Upper lobe of right lung (tissue), 1 donor: ENCODE measurements at places on chromosomes 7 and 10. TPM values are rescaled to one million over a fixed set of nuclear protein-coding genes. Genes with fewer than 3 reads are reported as not detected.

DNA sequence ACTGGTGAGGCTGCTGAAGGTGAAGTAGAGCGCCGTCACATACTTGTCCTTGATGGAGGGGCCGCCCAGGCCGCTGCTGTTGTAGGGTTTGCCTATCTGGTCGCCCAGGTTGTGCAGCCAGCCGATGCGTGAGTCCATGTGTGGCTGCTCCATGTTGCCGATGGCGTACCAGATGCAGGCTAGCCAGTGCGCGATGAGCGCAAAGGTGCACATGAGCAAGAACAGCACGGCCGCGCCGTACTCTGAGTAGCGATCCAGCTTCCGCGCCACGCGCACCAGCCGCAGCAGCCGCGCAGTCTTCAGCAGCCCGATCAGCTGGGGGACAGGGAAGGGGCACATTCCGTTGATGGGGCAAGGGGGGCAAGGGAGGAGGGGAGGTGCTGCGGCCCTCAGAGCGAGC lies 26.6 kb downstream of the KCNH2 start:
- peak; percentile 56 for DNase-seq

- no peak for DNase-seq
Observed at GRCh38 chr7:90625051-90625450, 28.9 kb downstream of the CDK14 start.

Gene NXPH1
- not detected for total RNA-seq

Gene FXYD4
- 1.1 TPM for total RNA-seq

GRCh38 chr10:7300384-7300971 lies 110.4 kb downstream of the SFMBT2 start:
- DNase-seq: no peak

DNA sequence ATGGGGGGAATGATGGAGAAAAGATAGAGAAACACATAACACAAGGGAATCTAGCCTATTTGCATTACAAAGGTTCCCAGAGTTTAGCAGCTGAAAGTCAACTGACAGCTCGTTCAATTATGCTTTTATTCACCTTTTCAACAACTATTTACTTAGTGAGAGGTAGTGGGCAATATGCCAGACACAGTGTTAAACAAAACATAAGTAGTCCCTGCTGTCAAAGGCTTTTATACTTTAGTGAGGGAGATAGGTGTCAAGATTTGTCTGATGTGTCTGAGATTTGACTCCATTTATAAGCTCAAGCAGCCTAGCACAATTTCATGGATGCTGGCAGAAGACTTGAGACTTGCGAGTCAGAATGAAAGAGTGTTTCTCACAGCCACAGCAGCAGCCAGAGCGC lies 549.0 kb upstream of the VSTM2A start:
- DNase-seq: no peak

DNA sequence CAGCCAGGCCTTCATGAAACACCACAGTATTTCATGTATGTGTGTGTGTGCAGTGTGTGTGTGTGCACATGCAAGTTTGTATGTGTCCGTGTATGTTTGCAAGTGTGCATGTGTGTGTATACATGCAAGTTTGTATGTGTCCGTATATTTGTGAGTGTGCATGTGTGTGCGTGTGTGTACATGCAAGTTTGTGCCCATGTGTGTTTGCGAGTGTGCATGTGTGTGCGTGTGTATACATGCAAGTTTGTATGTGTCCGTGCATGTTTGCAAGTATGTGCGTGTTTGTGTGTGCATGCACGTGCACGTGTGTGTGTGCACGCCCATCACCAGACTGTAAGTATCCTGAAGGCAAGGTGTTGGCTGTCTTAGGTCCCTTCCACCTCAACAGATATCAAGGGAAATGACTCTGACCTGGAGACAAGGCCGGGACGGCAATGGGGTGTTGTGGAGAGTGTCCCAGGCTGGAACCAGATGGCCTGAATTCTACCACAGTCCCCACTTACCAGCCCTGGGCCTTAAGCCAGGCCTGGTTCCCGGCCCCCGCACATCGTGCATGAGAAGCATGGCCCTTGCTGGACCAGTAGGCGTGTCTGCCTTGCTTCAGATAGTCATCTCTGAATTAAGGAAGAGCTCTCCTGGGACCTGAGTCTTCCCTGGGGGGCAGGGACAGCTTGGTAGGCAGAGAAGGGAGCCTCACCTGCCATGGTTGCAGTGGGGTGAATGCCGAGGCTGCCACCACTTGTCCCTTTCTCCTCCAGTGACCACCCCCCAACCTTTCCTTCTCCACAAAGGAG lies 140.0 kb downstream of the GRK5 start:
- DNase-seq: peak; percentile 38

DNA sequence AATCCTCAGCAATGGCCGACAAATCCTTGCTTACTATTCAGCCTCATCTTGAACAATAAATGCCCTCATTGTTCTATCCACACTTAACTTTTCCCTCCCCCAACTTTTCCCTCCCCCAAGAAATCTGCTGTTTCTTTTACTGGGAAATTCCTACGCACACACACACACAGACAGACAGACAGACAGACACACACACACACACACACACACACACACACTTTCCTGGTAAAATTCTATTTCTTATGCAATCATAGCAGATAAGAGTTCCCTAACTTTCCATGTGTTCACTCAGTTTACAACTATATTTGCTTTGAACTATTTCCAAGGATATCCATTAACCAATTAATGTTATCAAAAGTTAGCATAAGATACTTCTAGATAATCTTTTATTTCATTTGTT lies 52.9 kb downstream of the RELN start:
- DNase-seq: no peak

- no peak for DNase-seq
Observed at GRCh38 chr10:129896136-129896859, 67.8 kb downstream of the EBF3 start.

Gene ASB4
- total RNA-seq: 0.49 TPM

Gene CDK5
- total RNA-seq: 10.4 TPM

DNA sequence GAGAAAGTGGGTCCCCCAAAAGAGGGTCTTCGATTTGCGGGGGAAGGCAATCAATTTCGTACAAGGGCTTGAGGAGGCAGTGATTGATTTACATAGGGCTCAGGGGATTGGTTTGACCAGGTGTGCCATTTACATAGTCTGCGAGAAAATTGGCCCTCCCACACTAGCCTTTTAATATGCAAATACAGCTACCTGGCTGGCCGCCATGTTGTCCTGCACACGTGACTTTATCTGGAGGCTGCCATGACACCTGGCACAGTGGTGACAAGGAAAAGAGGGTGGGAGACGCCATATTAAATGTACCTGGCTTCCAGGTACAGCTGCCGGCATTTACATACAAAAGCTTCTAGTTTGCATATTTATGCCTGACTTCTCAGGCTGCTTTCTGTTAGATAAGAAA lies 1577.2 kb upstream of the LRRTM3 start:
- DNase-seq: no peak

GRCh38 chr7:82158327-82158726 lies 285.2 kb downstream of the CACNA2D1 start:
- no peak for DNase-seq

GRCh38 chr7:20307119-20307518 lies 23.6 kb upstream of the ITGB8 start:
- no peak for DNase-seq

- DNase-seq: no peak
Observed at GRCh38 chr10:96448558-96448957, 65.2 kb downstream of the TLL2 start.

Gene BAMBI
- total RNA-seq: 12.9 TPM

- no peak for DNase-seq
Observed at GRCh38 chr7:134165252-134165651, 38.1 kb downstream of the LRGUK start.

Gene ATRNL1
- 0.93 TPM for total RNA-seq

GRCh38 chr10:122142641-122143237 lies 128.4 kb upstream of the BTBD16 start:
- DNase-seq: no peak

- no peak for DNase-seq
Observed at GRCh38 chr7:90455163-90456030, 14.0 kb upstream of the PTTG1IP2 start.

DNA sequence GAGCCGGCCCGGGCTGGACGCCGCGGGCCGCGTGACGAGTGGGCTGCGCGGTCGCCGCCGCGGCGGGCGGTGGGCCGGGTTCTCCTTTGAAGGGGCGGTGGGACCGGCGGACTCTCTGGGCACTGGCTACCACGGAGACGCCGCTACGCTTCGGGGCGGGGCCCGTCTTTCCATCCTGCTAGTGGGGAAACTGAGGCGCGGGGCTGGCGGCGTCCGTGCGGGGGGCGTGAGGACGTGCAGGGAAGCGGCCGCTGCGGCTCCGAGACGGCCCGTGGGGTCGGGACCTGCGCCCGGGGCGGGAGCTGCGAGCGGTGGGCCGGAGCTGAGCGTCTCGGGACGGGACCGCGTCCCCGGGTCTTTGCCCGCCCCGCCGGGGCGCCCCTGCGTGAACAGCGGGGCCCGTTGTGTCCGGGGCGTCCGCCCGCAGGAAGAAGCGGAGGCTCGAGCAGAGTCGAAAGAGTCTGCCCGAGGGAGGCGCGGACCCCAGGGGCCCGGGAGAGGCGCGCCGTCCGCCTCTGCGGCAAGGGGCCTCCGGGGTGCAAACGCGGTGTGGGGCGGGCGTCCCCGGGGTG lies 548 bp upstream of the BNIP3 start:
- no peak for DNase-seq

DNA sequence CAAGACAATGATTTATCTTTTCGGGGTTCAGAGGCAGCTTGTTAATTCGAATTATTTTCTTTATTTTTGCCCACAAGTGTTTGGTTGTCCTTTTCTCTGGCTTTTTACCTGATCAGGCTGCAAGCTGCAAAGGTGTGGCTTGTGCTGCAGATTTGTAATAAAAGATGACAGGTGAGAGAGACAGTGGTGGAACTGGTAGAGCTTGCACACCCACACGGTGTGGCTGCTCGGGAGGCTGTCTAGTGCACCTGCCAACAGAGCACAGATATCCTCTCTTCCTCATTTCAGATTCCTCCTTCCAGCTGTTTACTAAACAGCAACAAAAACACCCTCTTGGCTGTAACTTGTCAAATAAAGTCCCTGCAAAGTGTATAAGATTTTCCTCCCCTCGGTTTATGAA lies 9.2 kb downstream of the GJD4 start:
- no peak for DNase-seq

DNA sequence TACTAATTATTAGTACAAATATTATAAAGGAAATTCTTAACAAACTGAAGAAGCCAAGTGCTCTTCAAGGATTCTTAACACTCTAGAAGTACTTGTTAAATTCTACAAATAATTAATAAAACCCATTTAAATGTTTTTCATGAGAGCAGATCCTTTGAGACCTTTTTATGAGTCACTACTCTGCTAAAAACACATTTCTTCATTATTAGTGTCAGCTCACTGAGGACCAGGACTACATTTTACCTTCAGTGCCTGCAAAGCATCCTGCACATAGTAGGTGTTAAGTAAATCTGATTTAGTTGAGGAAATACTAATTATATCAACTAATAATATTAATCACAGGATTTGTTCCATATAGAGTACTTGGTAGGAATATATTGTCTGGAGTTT lies 273.6 kb downstream of the PHTF2 start:
- no peak for DNase-seq

GRCh38 chr10:3172081-3172445 lies 519 bp downstream of the PITRM1 start:
- DNase-seq: peak; percentile 69

Gene GPC2
- total RNA-seq: 0.49 TPM

GRCh38 chr10:28250782-28251181 lies 52.1 kb downstream of the MPP7 start:
- no peak for DNase-seq

Gene GIMAP8
- total RNA-seq: 42.3 TPM

Gene MBL2
- total RNA-seq: not detected

GRCh38 chr7:151291206-151291605 lies 42.7 kb upstream of the SMARCD3 start:
- no peak for DNase-seq

DNA sequence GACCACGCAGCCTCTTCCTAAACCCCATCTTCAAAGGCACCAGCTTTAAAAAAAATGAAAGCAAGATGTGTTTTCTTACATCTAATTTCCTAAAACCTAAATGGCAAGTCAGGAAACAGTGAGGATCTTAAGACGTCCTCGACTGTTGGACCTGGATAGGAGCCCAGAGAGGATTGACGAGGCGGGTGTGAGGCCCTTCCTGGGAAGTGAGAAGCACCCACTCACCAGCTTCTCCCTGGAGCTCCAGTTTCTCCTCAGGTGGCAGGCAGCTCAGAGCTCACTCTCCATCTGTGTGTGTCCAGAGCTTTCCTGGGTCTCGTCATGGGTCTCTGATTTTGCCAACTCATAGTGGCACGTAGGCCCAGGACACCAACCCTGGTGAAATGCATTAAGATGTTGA lies 614.0 kb upstream of the AUTS2 start:
- DNase-seq: no peak

DNA sequence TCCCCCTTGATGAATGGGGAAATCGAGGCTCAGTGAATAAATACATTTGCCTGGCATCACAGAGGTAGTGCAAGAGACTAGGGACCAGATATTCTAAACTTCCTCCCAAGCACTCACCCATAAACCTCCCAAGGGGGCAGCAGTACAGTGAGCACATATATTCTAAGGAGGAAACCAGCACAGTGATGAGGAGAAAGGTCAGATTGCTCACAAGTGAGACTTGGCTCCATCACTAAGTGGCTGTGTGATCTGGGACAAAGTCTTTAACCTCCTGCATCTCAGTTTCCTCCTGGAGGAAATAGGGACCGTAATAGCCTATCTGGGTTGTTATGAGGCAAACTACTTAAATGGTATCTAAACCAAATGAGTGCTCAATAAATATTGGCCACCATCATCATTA lies 4.3 kb downstream of the PLXNA4 start:
- no peak for DNase-seq
